ENCODE measurements at places on chromosomes 7 and 10. TPM values are rescaled to one million over a fixed set of nuclear protein-coding genes. Genes with fewer than 3 reads are reported as not detected.

Gene ZNF853
- 2.2 TPM for total RNA-seq

Gene LRRC18
- total RNA-seq = not detected

Gene SPDYE6
- total RNA-seq = not detected

Gene VIPR2
- not detected for total RNA-seq

Gene SPDYE16
- total RNA-seq = 0.14 TPM

DNA sequence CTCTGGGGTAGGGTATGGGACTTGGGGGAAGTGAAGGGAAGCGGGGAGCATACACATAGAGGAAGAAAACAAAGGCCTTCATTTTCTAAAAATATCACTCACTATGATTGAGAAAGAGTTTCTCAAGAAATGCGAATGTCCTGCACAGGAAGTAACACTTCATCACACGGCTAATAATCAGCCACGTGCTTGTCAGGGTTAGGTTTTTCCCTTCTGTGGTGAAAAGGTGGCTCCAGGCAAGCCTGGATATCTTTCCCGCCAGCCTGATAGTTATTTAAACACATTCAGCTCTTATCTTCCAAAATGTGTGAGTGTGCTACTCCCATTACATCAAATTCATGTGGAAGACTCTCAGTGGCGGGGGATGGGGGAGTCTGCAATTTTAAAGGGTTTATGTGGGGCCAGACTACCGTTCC is 166.4 kb upstream of the ADO start:
- no peak overlapping the region for H3K4me3 ChIP-seq
- no peak for DNase-seq
- no peaks in the 10 kb centered on the region for H3K36me3 ChIP-seq
- H3K27me3 ChIP-seq = no peaks in the 10 kb centered on the region
- peaks cover 30% of the 10 kb centered on the region for H3K4me1 ChIP-seq

GRCh38 chr7:80140388-80140787 is 5.8 kb downstream of the GNAI1 start:
- DNase-seq = no peak
- peaks cover 73% of the 10 kb centered on the region for H3K27me3 ChIP-seq
- no peak overlapping the region for H3K4me3 ChIP-seq

DNA sequence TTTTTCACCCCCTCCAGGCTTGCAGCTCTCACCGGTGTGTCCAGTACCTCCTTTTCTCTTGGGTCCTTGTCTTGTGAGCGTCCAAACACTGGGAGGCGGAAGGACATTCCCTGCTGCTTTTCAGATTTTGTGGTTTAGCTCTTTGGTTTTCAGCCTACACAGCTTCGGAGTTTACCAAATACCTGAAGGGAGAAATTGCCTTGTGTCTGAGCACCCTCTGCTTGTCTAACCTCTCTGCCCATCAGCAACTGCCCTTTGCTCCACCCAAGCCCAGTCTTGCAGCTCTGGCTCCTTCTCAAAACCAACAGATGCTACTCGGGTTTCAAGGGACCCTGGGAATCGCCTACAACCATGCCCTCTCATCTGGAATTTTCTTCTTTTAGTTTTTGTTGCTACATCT is 519.1 kb upstream of the IGFBP3 start:
- DNase-seq = no peak
- no peak overlapping the region for H3K4me3 ChIP-seq
- no peak overlapping the region for H3K27ac ChIP-seq
- peaks cover 3% of the 10 kb centered on the region for H3K27me3 ChIP-seq
- no peaks in the 10 kb centered on the region for H3K4me1 ChIP-seq

DNA sequence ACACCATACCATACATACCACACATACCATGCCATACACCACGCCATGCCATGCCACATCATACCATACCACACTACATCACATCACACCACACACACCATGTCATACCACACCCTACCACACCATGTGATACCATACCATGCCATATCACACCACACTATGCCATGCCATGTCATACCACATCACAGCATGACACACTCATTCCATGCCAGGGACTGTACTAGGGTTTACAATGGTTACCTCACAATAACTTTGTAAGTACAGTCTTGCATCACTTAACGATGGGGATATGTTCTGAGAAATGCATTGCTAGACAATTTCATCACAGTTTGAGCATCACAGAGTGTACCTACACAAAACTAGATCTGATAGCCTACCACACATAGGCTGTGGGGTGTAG is 14.5 kb downstream of the PYROXD2 start:
- H3K36me3 ChIP-seq = peaks cover 11% of the 10 kb centered on the region
- no peaks in the 10 kb centered on the region for H3K27me3 ChIP-seq
- DNase-seq = no peak
- H3K27ac ChIP-seq = no peak overlapping the region
- H3K4me1 ChIP-seq = peaks cover 15% of the 10 kb centered on the region
- H3K4me3 ChIP-seq = no peak overlapping the region

GRCh38 chr10:97157578-97158095 is 28.1 kb downstream of the SLIT1 start:
- no peaks in the 10 kb centered on the region for H3K4me1 ChIP-seq
- H3K27ac ChIP-seq = no peak overlapping the region
- no peak overlapping the region for H3K4me3 ChIP-seq
- DNase-seq = no peak

DNA sequence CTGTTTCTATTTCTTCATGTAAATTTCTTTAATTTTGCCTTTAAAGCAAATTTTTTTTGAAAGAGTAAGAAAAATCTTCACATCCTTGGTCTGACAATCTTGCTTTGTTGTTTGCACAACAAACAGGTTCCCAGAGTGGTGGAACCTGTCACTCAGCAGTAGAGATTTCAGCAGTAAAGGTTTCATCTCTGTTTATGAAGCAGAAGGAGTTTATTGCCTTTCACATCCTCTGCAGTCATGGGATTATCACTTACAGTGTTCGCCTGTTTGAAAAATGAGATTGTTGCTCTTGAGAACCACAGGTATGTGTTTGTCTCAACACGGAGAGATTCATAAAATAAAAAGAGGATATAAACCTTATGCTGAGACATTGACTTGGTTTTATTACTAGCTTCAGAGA is 342.6 kb downstream of the IPMK start:
- H3K27ac ChIP-seq = no peak overlapping the region
- no peak overlapping the region for H3K4me3 ChIP-seq
- no peaks in the 10 kb centered on the region for H3K4me1 ChIP-seq

- no peaks in the 10 kb centered on the region for H3K36me3 ChIP-seq
- H3K4me1 ChIP-seq = peaks cover 25% of the 10 kb centered on the region
- H3K27me3 ChIP-seq = peaks cover 75% of the 10 kb centered on the region
- no peak for DNase-seq
- no peak overlapping the region for H3K4me3 ChIP-seq
Measured at GRCh38 chr7:116522247-116522646, 2.6 kb upstream of the CAV1 start.

DNA sequence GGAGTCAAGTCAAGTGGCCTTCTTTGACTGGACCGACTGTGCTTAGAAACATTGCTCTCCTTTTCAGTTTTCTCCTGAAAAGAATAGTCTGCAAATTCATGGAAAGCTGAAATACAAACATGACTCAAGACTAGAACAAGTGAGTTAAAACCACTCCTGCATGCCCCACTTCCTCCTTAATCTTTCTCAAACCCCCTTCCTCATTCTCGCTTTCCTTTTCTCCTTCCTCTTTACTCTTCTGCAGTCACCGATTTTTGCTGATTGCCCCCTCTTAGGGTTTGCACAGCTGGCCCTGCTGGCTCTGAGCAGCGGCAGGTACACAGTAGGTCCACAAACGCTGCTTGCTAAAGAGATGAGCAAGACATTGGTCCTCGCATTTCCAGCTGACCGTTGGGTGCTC is 34.8 kb upstream of the MKI67 start:
- no peak overlapping the region for H3K27ac ChIP-seq
- no peaks in the 10 kb centered on the region for H3K27me3 ChIP-seq
- H3K4me1 ChIP-seq = peaks cover 6% of the 10 kb centered on the region
- no peak for DNase-seq
